ENCODE measurements at places on chromosomes 1 and 21.
A peak's percentile ranks its signal among the peaks of the same experiment; 100 is the strongest.

GRCh38 chr1:39297551-39297950, 93.1 kb downstream of the MACF1 start:
- DNase-seq = no peak

DNA sequence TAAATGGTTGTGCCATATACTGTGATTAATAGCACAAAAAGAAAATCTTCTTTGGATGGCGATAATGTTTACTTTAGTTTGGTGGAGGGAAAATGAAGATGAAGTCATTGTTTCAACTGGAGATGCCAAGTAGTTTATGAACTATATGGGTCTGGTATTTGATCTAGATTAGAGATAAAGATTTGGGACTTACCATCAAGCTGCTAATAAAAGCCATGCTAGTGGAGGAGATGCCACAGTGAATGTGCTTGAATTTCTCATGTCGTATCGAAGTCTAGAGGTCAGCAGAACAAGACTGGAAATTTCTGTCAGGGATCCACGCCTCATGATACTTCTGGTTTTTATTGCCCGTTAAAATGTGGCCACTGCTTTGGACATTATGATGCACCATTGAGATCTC, 742.0 kb downstream of the NCAM2 start:
- DNase-seq = no peak

- DNase-seq = no peak
These were observed 118.7 kb downstream of the SLC5A9 start for GRCh38 chr1:48341221-48341620.

DNA sequence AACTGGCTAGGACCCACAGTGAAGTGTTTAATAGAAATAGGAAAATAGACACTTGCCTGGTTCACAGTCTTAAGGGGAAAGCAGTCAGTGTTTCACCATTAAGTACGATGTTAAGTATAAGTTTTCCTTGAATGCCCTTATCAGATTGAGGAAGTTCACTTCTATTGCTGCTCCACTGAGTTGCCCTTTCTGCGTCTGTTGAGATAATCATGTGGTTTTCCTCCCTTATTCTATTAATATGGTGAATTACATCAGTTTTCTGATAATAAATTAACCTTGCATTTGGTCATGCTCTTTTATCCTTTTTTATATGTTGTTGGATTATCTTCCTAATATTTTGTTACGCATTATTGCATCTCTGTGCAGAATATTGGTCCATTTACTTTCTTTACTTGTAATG, 21.4 kb downstream of the UTS2 start:
- no peak for DNase-seq

- no peak for DNase-seq
These were observed 30.9 kb upstream of the PIGK start for GRCh38 chr1:77250126-77250525.

DNA sequence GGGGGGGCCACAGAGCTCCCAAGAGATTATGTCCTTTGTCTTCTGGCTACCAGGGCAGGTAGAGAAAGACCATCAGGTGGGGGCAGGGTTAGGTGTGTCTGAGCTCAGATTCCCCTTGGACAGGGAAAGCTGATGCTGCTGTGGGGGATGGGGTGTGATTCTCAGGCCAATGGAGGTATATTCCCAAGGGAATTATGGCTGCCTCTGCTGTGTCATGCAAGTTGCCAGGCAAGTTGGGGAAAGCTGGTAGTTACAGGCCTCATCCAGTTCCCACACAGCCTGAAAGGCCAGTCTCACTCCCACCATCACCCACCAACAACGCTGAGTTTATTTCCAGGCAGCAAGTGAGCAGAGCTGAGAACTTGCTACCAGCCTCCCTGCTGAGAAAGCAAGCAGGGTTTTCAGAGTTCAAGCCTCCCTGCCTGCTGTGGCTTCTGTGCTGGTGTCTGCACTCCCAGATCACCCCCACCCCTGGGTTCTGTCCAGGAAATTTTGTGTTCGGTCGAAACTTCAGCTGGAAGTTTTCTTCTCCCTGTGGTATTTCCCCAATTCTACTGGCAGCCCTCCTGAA, 21.3 kb downstream of the IFI16 start:
- DNase-seq = no peak

DNA sequence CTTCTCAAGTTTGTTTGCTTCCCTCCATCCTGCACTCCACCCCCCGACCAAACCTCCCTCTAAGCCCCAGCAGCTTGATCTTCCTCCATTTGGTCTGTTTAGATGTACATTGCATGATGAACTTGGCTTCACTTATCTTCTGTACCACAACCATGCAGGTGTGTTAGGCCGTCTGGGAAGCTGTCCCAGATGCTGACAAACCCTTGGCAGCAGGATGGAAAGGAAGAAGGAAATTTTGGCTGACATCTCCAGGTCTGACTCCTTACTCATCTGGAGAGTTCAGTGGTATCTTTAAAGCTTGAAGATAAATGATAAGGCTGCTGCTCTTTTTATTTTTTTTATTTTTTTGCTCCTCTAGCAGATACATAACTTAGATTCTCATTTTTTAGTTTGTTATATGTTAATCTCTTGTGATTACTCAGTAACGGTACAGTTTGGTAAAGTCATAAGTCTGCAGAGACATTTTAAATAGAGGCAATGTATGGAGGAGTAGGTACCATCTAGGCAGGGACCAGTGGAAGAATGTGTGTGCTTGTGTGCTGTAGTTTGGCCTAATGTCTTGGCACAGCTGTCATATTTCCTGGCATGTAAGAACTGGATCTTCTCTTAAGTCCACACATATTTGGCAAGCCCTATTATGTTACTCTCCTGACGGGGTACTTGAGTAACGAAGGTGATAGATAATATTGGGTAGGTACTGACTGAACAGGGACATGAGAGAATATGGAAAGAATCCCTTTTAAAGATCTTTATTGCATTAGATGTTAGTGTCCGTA, 79.7 kb downstream of the CACHD1 start:
- no peak for DNase-seq

- DNase-seq = no peak
These were observed 17.7 kb downstream of the NMNAT1 start for GRCh38 chr1:9960706-9961562.

DNA sequence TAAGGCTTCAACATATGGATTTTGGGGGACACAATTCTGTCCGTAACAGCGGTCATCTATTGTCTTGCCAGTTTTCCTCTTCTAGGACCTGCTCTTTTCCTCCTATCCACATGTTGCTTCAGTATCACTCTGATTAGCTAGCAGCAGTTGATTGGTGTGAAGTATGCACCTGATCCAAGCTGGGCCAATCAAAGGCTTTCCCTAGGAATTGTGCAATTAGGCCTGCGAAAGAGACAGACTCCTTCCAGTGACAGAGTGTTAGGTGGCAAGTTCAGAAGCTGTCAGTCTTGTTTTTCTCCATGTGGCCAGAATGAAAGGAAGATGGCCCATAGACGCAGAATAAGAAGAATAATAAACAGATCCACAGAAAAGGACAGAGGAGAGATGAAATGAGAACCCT, 34.1 kb upstream of the IL12RB2 start:
- DNase-seq = no peak

- DNase-seq = no peak
These were observed 7.0 kb upstream of the TRIM45 start for GRCh38 chr1:117128323-117129079.

DNA sequence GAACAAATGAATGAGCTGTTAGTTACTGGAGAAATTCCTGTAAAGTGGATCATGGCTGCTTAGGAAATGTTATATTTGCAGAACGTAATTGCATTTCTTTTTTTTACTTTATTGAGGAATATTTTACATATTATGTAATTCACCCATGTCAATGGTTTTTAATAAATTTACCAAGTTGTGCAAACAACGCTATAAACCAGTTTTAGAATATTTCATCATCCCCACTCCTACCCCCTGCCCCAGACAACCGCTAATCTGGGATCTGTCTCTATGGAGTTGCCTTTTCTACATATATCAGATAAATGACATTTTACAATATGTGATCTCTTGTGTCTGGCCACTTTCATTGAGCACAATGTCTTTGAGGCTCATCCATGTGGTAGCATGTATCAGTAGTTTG, 4.3 kb upstream of the IFFO2 start:
- DNase-seq = no peak

DNA sequence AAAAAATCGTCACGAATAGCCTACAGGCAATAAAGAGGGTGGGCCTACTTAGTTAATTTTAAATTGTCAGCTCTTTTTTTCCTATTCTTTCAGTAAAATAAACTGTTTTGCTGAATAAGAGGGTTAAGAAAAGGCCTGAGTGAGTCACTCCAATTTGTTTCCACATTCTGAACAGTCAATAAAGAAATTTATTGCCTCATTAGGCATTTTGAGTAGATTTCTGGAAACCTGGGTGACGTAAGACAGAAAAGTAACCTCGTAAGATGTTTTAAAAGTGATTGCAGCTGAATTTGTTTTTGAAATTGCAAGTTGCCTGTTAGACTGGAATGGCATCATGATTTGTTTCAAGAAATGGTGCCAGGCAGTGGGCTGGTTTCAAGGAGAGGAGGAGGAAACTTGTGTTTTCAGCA, 439.3 kb downstream of the USP25 start:
- DNase-seq = no peak

DNA sequence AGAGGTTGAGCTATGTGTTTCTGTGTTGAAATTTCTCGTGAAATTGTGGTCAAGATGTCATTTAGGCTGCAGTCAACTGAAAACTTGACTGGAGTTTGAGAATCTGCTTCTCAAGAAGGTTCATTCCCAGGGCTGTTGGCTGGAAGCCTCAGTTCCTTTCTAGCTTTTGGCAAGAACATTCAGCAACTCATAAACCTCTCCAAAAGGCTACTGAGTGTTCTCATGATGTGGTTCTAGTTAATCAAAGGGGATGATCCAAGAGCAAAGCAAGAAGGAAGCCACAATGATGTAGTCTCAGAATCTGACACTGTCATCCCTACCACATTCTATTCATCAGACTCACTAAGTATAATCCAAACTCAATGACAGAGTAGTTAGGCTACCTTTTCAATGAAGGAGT, 66.6 kb downstream of the SPATA6 start:
- DNase-seq = no peak

GRCh38 chr1:192575499-192576189, at the start of gene RGS1:
RGS1 (plus strand) TSS chr1:192575773; CDS start chr1:192575793, 20 bp downstream.
- peak; percentile 32 for DNase-seq

- no peak for DNase-seq
These were observed 78.7 kb downstream of the SSBP3 start for GRCh38 chr1:54327386-54328065.

GRCh38 chr1:32470431-32470830, 5.6 kb downstream of the ZBTB8B start:
- DNase-seq = no peak

DNA sequence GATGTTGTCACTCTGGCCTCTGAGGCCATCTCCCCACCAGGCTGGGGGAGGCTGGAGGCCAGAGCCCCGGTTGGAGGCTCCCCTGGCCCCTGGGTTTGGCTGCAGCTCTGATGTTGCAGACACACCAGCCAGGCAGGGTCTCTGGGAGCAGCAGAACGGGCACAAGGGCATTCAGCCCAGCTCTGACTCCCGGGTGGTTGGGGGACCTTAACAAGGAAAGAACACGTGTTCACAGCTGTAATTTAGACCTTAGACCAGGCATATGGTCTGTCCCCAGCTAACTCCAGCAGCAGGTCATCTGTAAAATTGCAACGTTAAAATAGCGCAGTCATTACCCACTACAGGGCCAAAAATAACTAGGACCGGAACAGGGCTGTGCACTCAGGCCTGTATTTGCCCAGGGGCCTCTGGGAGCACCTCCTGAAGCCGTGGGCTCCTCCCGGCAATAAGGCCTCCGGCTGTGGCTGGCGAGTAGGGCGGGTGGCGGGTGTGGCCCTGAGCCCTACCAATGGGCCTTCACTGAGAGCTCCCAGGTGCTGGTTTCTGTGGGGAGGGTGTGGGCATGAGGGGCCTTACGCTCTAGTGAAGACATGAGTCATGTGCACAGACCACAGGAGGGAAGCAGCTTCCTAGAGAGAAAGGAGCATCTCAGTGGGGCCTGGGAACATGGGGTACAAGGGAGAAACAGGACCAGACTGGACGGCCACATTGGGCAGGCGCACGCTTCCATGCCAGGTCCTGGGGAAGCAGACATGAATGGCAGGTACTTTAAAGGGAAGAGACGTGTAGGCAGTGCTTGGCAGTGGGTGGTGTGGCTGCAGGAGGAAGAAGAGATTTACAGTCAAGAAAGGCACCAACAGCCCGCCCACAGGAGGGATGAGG, 6.1 kb downstream of the LDLRAP1 start:
- peak; percentile 92 for DNase-seq

DNA sequence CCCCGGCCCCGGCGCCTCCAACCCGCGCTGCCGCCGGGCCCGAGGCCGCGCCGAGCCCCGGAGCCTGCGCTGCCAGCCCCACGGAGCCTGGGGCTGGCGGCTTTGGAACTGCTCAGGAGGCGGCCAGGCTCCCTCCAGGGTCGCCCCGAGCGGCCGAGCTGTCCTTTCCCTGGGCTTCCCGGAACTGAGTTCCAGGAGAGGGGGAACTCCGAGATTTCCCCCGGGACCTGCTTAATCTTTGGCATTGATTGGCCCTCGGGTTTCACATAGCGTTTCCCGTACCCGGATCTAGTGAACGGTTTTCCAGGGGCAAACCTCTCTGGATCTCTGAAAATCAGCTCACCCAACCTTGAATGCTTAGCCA, 504 bp downstream of the H6PD start:
- DNase-seq = no peak

DNA sequence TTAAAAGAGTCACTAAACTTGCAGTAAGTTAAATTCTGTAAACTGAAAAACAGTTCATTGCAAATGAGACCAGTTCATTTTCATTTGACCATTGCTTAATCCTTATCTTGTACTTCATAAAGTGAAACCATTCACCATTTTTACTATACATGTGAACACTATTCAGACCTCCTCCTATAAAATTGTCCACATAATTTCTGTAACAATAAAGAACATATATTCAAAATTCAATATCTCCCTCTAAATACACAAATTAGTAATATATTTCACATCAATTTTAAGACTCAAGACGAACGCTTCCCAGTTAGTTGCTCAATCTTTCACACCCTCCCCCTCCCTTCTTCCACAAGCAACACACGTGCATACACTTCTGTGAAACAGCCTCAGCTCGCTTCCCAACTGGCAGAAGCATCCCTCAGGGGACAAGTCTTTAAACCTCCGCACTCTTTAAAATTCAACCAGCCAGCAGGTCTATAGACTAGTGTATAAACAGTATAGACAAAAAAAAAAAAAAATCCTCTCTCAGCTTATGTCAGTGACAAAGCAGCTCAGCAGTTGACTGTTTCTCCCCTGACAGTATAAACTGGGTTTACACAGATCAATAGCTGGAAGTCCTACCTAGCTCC, 99.6 kb downstream of the DENND1B start:
- no peak for DNase-seq

GRCh38 chr21:42900446-42900845, 7.3 kb downstream of the NDUFV3 start:
- DNase-seq = no peak

DNA sequence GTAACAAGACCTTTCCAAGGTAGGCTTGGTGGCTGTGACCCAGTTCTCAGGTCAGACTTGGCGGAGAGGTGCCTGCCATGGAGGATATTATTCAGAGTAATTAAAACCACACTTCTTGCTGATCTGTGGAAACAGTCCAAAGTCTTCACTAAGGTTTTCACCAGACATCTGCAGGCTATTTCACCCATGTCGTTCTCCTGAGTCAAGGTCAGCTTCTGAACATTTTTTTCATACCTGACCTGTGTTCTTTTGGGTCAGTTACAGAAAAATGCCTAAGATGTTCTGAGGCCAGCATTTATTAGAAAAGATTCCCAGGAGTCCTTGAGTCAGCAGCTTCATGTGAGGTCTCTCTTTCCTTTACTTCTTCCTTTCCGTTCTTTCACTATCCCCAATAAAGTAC, 54.9 kb downstream of the RGL1 start:
- no peak for DNase-seq

Data from stimulated activated CD4-positive, alpha-beta T cell treated with anti-CD3 and anti-CD28 coated beads, Interleukin-1b, Interleukin-23, amount 100 ng/mL, for 48 hours (primary cell).